ENCODE measurements at places on chromosomes 1 and 21.
A peak's percentile ranks its signal among the peaks of the same experiment; 100 is the strongest.

GRCh38 chr1:39115271-39116110 is 89.0 kb upstream of the MACF1 start:
- no peak for DNase-seq

DNA sequence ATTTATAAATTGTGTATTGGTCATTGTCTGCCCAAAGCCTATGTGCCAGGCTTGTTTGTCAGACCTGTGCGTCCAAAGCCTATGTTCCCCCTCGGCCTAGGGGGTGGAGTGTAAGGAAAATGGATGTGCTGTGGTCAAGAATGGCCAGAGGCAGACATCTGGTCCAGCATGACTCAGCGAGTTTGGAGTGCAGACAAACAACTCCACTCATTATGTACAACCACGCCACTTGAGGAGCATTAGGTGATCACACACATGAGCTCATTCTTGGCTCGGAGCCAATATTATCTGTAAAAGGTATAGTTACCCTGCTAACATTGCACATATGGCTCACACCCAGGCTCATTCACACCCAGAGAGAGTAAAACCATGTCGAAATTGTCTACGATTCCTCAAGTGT is 1047.6 kb upstream of the ADGRL4 start:
- DNase-seq = no peak

- DNase-seq = no peak
These were observed 83.5 kb upstream of the HIVEP3 start for GRCh38 chr1:42002220-42002619.

DNA sequence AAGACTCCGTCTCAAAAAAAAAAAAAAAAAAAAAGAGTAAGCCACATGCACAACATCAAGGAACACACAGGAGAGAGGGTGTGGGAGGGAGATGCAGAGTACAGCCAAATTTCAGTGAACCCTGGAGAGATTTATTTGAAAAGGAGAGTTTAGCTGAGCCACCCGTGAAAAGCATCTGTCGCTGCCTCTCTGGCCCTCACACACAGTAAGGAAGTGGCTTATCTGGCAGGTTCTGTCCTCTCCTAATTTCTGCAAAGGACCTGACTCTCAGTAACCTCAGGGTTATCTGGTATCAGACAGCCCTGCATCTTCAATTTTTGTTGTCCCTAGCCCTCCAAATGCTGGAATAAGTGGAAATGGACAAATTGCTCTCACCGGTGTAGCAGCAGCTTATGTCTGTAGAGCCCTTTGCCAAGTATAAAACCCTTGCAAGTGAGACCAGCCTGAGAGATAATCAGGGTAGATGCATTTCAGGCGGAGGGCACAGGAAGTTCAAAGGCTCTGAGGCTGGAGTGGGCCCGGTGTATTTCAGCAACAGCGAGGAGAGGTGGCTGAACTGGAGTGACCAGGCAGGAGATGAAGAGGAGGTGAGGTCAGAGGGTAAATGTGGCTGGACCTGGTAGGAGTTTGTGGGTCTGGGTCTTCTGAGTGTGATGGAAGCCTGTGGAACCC is 16.7 kb upstream of the IL10RB start:
- DNase-seq = no peak

- no peak for DNase-seq
These were observed 50.4 kb downstream of the TENT5C start for GRCh38 chr1:117656202-117656641.

GRCh38 chr1:31624309-31624708 is 6.8 kb downstream of the HCRTR1 start:
- no peak for DNase-seq

DNA sequence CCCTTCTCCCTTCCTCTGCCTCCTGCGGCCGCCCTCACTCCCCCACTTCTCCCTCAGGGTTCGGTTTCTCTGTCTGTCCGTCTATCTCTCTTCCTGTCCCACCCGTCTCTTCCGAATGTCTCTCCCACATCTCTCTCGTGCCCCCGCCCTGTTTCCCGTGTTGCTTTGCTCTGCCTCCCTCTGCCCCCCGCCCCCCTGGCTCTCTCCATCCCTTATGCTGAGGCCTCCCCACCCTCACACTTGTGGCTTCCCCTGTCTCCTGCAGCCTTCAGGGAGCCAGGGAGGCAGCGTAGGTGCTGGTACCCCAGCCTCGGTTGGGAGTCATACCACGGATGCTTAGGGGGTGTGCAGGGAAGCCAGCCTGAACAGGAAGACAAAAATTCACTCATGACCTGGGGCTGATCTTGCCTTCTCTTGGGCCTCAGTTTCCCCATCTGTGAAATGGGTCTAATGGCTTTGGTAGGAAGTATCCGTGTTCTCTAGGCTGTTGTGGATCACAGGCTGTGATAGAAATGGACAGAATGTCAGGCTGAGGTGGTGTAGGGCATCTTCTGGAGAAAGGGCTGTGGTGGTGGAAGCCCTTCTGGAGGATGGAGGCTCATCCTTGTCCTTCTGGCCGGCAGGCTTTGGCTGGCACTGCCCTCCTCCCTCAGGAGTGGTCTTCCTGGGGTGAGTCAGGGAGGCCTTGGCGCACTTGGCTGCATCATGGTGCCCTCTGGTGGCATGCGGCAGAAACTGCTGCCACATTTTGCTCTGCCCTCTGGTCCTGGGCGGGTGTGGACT is 55.5 kb downstream of the FOXO6 start:
- peak; percentile 23 for DNase-seq

DNA sequence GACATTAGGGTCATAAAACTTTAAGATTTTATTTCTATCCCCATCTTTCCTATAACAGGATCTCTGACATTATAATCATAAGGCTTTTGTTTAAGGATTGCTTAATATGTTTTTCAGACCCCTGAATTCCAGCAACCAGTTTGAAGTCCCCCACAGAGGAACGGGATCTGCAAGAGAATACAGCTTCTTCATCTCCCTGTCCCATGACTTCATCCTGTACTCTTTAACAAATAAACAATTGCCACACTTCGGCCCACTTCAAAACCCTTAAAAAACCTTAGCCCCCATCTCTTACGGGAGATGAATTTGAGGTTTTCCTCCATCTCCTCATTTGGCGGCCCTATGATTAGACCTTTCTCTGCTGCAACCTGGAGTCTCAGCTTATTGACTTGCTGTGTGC is 35.8 kb downstream of the TESK2 start:
- no peak for DNase-seq

Data from hippocampal formation (tissue), 2 donors.